ENCODE measurements at places on chromosomes 7 and 10.

- DNase-seq = no peak
These were observed 874 bp upstream of the BAMBI start for GRCh38 chr10:28676326-28676967.

DNA sequence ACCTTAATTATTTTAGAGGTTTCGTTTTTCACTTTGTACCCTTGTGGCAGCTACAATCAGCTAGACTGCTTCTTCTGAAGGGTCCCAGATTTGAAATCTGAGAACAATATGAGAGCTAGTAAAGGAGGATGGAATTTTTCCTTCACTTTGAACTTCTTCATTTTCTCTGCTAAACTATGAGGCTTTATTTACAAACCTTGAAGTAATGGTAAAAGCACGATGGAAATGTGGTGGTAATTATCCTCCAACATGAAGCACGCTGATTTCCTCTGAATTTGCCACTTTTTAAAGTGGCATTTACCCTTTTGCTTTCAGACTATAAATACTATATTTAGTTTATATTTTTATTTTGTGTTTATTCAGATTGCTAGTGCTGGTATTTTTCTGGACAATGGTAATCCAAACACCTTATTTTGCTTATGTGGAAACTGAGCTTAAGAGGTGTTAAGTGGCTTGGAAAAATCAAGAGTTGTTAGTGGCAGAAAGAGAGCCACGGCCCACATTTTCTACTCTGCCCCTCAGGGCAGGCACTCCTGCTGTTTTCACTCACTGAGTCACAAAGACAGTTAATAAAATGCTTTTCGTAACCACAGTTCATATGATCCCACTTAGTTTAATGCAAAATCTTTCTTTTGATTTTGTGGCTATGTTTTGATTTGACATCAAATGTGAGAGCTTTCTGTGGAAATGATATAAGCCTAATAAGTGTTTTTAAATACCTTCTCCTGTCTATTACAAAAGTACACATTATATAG is 2.7 kb downstream of the SSMEM1 start:
- DNase-seq = no peak

DNA sequence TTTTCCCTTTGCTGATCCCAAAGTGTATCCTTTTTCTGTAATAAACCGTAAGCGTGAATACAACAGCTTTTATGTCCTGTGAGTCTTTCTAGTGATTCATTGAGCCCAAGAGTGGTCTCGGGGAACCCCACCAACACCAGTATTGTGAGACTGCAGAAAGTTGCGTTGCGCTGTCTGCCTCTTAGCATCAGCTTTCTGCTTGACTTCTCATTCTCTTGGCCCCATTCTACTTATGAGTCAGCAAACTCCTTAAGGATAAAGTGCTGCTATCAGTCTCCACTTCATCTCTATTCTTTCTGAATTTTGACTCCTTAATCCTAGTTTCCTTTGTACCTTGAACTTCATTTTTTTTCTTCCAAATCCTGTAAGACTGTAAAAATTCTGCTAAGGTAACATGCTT is 184.3 kb upstream of the MBL2 start:
- DNase-seq = no peak

GRCh38 chr7:29763266-29763665 is 43.0 kb upstream of the WIPF3 start:
- no peak for DNase-seq

DNA sequence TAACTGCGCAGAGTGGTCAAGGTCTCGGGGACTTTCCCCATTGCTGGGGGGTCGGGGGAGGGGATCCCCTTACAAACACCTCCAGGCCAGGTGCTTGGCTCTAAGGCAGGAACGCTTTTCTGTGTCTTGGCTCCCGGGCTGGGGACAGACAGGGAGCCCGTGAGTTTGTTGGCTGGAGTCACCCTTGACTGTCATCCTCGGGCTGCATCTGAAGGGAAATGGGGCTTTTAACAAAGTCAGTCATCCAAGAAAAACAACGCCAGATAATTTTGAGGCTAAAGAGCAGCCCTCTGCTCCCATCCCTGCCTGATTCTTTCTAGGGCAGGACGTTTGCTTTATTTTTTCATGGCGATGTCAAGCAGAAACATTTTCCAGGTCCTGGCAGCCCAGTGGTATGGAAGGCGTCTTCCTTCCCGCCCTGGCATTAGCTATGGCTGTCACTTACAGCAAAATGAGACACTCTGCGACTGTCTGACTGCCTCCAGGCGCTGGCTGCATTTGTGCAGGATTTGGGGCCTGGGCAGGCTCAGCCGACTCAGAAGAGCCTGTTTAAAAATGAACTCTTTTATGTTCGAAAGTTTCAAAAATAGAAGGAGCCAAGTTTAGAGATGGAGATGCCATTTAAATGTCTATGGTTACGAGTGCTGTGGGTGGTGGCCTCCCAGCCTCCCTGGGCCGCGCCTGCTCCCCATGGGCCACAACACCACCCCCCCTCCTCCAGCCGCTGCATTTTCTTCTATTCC is 54.7 kb upstream of the TNS3 start:
- DNase-seq = no peak

DNA sequence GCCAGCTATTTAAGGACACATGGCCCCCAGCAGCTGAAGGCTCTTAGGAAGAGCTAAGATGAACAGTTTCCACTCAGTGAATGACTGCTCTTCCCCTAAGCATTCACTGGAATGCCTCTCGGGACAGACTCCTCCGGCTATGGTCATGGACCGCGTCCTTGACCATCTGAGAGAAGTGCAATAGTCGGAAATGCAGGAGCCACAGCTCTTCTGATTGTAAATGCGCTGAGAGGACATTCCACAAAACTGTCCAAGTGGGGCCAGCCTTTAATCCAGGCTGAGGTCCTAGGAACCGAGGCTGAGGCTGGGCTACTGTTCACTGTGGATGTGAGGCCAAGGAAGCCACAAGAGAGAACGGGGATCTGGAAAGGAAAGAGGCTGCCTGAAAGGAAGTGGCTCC is 162.0 kb upstream of the TMEM72 start:
- DNase-seq = no peak

DNA sequence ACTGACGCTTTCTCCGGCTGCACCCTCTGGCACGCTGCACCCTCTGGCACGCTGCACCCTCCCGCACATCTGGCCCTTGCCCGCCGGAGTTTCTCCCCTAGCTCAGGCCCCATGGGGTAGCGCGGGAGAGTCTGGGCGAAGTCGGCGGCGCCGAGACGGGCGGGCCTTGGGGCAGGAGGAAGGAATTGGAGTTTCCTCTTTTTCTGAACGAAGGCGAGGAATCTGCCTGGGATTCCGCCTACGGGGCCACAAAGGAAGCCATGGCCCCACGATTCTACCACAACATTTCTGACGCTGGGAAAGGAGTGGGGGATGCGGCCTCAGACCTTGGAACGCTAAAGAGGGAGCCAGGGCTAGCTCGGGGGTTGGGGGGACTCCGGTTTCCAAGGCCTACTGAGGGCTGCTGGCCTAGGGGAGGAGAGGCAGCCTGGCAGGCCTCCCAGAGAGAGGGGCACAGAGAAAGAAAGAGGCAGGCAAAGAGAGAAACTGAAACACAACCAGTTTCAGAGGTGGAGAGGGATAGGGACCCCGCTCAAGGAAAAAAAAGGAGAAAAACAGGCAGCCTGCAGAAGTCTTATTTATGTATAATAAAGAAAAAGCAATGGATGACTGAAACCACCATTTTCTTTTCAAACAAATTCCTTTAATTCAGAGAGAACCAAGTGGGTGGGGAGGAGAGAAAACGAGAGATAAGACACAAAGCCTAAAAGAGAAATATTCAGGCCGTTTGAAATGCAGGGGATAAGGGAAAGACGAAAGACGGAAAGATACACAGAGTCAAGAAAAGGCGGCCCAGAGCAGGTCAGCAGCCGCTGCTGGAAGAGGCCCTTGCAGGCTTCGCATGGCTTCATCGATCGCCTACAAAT is 4.3 kb downstream of the TLX1 start:
- DNase-seq = no peak

DNA sequence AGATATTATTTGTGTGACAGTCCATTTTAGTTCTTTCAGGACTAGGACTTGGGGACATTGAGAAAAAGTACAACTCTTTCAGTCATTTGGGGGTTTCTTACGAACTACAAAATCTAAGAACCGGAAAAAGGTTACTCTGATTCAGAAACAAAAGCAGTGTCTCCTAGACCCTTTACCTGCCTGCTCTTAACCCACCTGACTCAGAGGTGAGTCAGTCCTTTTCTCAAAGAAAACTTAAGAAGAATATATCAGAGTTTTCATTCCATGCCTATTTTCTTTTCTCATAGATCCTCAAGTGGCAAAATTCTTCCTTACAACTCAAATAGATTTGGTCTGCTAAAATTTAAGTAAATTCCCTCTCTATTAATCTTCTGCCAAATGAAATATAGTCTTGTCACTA is 114.9 kb upstream of the PTN start:
- DNase-seq = no peak

- DNase-seq = no peak
These were observed 1.6 kb downstream of the NUP42 start for GRCh38 chr7:23183279-23184012.

All from left forelimb (tissue), 1 donor.